NCI-H1048 (cell line): ENCODE measurements at places on chromosomes 4 and X.

DNA sequence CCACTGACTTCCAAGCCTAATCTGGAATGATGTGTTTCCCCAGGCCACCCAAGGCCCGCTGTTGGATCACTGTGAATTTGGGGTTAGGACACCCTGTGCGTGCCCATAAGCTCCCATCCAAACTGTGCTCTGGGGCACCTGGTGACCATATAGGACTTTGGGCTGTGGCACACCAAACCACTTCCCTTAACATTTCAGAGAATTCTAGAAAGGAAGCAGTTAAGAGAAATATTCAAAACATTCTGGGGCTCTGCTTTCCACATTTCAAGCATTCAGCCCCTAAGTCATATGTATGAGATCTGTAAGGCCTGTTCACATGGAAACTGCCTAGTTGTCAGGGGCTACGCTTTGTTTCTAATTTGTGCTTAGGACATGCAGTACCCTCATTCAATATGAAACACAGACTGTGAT lies 14.4 kb downstream of the VGLL1 start:
- no peak for DNase-seq

- DNase-seq = no peak
Observed at GRCh38 chr4:167541286-167541685, 307.0 kb upstream of the SPOCK3 start.

- no peak for DNase-seq
Observed at GRCh38 chr4:86401826-86402225, 42.0 kb upstream of the MAPK10 start.

GRCh38 chr4:168822481-168822880 lies 187.6 kb downstream of the CBR4 start:
- DNase-seq = no peak

GRCh38 chr4:77595364-77595973 lies 10.2 kb upstream of the CXCL13 start:
- DNase-seq = no peak

- DNase-seq = no peak
Observed at GRCh38 chr4:41012293-41012692, 202.0 kb downstream of the APBB2 start.

GRCh38 chrX:122787231-122787630 lies 396.8 kb upstream of the GRIA3 start:
- DNase-seq = no peak

- no peak for DNase-seq
Observed at GRCh38 chr4:112766422-112766821, 129.5 kb downstream of the LARP7 start.

DNA sequence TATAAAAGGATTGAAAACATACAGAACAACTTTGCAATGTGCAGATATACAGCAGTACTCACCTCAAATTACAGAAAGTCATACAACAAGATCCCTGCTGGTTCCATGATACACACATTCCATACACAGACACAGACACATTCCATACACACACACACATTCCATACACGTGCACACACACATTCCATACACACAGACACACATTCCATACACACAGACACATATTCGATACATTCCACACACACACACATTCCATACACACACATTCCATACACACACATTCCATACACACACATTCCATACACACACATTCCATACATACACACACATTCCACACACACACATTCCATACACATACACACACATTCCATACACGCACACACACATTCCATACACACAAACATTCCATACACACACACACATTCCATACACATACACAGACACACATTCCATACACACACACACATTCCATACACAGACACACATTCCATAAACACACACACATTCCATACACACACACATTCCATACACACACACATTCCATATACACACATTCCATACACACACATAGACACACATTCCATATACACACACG lies 13.7 kb downstream of the LINC00632 start:
- DNase-seq = no peak
